WTC11 (cell line): ENCODE measurements at places on chromosomes 12 and 14.

DNA sequence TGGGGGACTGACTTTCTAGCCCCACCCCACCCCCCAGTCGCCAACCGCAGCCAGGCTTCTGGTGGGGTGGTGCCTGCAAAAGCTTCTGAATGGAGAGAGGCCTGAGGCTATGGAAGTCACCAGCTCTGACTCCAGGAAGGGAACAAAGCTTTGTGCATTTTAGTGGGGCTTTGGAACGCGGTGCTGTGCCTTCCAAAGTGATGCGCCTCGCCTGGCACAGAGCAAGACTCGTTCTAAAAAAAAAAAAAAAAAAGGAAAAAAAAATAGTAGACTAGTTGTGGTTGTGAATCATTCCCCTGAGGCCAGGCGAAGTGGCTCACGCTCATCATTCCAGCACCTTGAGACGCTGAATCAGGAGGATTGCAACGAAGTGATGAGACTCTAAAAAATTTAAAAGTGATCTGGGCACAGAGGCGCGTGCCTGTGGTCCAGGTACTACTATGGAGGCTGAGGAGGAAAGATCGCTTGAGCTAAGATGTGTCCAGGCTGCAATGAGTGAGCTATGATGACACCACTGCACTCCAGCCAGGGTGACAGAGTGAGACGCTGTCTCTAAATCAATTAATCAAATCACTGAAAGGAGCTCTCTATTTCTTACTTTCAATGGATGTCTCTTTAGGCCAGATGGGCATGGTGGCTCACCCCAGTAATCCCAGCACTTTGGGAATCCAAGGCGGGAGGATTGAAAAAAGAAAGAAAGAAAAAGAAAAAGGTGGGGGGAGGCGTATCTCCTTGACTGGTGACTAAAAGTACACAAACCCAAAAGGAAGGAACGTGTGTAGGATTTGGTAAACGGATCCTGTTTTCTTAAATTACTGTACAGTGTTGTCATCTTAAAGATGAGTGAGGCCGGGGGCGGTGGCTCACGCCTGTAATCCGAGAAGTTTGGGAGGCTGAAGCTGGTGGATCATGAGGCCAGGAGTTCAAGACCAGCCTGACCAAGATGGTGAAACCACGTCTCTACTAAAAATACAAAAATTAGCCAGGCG lies 259.6 kb upstream of the ALG10B start:
- no peak for DNase-seq

DNA sequence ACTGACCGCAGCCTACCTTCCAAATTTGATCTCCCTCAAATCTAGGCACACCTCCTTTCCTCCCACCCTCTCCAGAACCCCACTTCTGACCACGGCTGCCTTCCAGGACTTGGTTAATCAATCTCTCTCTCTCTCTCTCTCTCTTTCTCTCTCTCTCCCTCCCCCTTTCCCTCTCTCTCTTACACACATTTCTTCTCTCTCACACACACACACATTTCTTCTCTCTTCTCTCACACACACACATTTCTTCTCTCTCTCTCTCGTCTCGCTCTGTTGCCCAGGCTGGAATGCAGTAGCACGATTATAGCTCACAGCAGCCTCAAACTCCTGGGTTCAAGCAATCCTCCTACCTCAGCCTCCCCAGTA lies 521 bp upstream of the GMFB start:
- DNase-seq: no peak

GRCh38 chr12:100875771-100876170 lies 81.2 kb downstream of the ANO4 start:
- no peak for DNase-seq

DNA sequence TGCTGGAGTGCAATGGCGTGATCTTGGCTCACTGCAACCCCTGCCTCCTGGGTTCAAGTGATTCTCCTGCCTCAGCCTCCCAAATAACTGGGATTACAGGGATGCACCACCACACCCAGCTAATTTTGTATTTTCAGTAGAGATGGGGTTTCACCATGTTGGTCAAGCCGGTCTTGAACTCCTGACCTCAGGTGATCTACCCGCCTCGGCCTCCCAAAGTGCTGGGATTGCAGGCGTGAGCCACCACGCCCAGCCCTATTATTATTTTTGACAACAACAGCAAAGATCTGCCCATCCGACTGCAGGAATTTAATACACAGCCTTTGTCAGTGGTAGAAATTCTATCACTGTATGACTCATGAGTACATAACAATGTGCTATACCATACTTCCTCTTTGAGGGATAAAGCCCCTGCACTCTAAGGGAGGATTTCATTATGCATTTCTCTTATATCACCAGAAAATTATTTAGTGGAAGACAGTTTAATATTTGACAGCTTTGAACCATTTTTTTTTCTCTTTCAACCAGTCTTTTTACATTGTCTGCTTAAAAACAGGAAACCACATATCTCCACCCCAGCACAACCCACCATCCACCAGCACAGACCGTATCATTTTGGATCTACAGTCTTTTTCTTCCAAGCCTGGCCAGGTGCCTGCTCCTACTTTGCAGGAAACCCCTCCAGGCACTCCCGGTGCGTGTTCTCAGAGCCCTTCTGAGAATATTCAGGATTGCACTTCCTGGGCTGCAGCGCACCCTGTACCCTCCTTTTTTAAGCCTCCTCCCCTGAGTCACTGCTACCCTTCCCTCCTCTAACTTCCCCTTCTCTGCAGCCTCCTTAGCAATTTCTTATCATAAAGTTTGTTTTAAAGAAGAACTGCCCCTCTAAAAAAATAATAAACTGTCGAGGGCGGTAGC lies 594 bp downstream of the ARHGDIB start:
- DNase-seq: no peak

DNA sequence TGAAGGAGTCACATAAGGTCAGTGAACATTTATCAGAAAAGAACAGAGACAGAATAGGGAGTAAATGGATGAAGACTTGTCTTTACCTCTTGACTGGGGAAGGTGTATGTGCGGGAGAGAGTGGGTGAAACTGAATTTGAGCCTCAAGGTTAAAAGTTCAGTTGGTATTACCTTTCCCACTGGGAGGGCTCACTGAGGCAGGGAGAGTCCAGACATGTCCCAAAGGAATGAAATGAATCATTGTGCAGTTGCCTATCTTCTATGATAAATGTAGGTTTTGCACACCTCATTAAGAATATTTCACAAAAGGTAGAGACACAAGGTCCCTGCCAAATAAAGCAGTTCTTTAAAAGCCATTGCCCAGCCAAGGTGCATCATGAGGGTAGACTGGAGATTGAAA lies 105.2 kb downstream of the KCNA5 start:
- DNase-seq: no peak

DNA sequence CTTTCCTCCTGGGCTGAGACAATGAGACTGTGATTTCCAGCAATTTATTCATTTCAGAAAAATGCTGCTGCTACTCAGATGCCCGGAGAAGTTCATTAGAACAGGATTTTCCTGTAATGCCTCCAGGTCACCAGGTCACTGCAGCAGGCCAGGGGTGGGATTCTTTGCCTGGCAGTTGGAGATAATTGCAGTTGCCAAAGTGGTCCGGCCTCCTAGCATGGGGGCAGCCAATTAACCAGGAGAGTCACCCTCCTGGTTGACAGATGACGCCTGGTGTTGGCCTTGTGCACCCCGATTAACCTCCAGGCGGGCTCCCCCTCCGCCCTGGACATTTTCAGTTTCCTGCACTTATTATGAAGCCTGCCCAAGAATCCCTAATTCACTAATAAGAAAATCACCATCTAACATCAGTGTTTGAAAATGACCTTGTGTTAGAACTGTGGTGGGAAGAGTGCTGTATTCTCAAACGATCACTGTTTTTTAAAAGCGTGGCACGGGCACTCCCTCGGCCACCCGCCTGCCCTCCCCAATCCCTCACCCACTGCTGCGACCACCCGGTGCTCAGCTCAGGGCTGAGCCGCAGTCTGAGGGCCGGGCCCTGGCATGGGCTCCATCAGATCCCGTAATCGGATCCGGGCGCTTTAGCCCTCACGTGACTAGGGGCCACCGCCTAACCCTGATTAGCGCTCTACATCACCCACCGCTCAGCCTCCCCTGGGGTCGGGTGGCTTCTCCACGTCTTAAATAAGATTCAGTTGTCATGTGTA lies 12.9 kb downstream of the RIMBP2 start:
- DNase-seq: no peak

DNA sequence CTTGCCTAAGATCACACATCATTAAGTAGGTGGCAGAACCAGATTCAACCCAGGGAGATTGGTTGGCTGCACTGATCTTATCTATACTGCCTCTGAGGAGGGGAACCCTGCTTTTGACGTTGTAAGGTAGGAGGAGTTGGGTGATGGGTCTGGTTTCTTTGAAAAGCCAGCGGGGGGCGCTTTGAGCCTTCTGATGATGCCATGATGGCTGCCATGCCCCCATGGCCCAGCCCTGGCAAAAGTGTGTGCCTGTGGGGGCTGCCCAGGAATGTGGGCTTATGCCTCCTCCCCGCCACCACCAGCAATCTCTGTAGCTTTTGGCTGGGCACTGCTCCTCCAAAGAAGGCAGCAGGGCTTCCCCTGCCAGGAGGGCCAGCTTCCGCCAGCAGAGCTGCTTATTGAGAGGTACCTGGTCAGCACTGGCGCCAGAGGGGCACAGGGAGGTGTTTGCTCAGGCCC lies 224.3 kb downstream of the SLC41A2 start:
- DNase-seq: peak; percentile 67

- no peak for DNase-seq
Measured at GRCh38 chr14:68695326-68695768, 97.5 kb downstream of the ZFP36L1 start.

DNA sequence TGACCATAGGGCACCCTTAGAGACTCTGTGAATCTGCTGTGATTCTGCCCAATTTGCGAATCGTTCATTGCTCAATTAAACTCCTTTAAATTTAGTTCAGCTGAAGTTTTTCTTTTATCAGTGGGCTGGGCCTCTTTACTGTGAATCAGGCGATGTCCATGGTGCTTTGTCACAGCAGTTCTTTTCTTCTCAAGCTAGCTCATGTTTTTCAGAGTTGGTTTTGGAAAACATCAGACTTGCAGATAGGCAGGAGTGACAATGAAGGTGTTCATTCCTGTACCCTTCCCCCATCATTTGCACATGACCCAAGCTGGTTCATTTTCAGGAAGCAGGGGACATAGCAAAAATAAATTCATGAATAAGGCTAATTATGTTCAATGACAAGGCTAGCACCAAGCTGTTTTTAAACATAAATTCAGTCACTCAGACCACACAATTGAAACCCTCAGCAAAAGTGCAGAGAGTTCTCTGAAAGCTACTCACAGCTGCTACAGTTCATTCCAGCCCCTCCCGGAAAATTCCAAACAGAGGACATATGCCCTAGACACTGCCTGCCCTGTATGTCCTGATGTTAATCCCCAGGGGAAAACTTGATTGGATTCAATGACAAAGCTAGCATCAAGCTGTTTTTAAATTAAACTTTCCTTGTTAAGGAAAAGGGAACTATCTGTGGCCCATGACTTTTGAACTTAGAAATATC lies 383.3 kb downstream of the C12orf75 start:
- DNase-seq: no peak

DNA sequence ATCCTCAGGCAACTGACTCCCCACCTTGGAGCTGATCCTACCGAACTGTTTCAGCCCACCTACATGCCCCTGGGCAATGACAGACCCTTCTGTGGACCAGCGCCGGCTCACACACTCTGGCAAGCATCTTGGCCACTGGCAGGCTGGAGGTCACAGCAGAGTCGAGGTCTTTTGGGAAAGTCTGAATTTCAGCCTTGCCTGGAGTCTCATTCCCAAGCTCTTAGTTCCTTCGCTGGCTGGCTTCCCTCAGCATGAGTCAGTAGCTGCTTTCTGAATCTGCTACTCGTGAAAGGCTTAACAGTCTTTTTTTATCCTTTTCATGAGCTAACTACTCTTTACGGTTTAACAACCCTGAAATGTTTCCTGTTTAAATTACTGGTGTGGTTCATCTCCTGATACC lies 44.5 kb downstream of the ASCL4 start:
- DNase-seq: no peak

DNA sequence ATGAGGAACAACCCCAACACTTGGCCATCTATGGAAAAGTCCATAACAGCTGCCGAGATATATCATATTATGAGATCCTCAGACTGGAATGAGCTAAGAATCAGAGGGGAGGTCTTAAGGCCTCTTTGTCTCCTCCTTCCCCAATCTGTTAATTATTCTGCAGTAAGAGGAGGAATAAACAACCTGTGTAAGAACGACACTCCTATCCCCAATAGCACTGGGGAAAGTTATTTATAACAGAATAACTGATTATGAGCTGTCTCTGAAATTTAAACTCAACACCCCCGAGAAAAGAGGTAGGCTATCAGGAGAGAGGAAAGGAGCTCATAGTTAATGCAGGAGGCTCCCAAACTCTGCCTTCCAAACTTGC lies 68.0 kb downstream of the NIN start:
- no peak for DNase-seq

- DNase-seq: no peak
Measured at GRCh38 chr12:25914551-25914950, 43.9 kb upstream of the RASSF8 start.

GRCh38 chr14:23930742-23931141 lies 22.8 kb upstream of the DHRS4 start:
- DNase-seq: no peak

GRCh38 chr14:76884853-76885276 lies 58.7 kb downstream of the LRRC74A start:
- DNase-seq: peak; percentile 33

- no peak for DNase-seq
Measured at GRCh38 chr14:25111061-25111601, 61.2 kb upstream of the STXBP6 start.

GRCh38 chr14:93980456-93981201 lies 4.3 kb upstream of the ASB2 start:
- DNase-seq: no peak

DNA sequence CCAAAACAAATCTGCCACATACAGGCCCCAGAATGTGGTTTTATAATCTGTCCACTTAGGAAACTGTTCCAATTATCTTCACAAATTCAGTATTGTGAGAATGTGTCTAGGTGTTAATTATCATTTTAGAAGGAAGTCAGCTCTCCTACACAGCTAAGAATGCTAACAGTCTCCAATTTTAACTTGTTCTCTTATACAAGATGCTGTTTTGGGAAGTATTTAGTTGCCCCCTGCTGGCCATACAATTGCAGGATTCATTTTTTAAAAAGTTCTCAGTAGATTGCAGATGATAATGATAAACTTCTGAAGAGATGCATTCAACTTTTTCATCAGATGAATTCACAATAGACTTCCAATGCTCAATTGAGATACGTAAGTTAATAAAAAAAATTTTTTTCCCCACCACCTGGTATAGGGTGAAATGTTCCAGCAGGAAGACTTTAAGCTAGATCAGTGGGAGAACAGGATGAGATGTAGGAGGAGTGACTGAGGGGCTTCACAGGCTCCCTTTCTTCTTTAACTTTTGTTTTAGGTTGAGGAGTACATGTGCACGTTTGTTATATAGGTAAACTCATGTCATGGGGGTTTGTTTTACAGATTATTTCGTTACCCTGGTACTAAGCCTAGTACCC lies 27.3 kb upstream of the OSBPL8 start:
- DNase-seq: no peak
